ENCODE measurements at places on chromosomes 16 and 17.
A peak's percentile ranks its signal among the peaks of the same experiment; 100 is the strongest.

- DNase-seq, result no peak
These were observed 56.0 kb downstream of the MRM1 start for GRCh38 chr17:36657390-36657762.

GRCh38 chr17:32741381-32741780, 135.5 kb downstream of the MYO1D start:
- DNase-seq, result no peak

DNA sequence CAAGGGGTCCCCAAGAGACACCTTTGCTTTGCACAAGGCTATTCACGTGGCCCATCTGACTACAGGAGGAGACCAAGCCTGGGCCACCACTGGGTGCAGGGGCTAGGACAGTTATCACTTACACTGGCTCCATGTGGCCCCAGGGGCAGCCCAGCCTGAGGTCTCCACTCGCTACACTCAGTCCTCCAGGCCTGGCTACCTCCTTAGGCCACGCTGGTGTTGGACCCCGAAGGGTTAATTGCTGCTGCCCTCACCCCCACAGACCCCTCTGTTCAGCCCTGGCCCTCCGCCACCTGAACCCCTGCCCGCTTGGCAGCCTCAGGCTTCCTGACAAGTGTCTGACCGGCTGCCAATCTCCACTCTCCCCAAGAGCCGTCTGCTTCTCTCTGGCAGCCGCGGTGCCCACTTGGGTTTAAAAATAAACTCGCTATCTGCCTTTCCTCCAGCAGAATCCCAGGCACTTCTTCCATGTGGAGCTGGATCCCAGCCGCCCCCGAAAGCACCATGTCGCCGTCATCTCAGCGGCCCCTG, 27.8 kb downstream of the ADAM11 start:
- DNase-seq, result no peak

DNA sequence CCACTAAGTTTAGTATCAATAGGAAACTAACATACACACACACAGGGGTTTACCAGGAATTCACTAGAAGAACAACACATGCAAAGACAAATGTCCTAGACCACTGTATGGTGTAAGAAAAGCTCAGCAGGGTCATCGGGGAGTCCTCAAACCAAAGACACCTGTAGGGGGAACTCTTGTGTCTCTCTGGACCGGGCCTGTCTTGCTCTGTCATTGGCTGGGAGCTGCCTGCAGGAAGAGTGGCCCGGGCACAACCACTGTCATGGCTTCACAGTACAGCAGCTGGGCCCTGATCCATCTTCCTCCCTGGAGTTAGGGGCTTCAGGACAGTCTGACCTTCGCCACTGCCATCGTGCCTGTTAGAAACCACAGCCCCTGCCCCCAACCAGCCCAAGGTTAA, 263.6 kb upstream of the DYNLRB2 start:
- no peak for DNase-seq

DNA sequence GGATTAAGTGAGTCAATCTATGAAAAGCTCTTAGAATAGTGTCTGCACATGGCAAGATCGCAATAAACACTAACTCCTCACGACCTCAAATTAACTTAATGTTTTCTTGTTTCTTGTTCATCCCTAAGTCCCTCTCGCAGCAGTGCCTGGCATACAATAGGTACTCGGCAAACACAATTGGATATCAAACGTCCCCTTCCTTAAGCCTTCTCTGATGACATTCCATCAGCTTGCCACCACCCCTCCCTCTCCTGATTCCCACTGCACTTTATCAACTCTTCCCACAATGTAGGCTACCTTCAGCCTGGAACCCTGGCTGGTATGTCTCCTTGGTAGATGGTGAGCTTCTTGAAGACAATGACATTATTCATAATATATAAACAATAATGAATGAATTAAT, 33.3 kb downstream of the CCDC42 start:
- DNase-seq, result no peak

DNA sequence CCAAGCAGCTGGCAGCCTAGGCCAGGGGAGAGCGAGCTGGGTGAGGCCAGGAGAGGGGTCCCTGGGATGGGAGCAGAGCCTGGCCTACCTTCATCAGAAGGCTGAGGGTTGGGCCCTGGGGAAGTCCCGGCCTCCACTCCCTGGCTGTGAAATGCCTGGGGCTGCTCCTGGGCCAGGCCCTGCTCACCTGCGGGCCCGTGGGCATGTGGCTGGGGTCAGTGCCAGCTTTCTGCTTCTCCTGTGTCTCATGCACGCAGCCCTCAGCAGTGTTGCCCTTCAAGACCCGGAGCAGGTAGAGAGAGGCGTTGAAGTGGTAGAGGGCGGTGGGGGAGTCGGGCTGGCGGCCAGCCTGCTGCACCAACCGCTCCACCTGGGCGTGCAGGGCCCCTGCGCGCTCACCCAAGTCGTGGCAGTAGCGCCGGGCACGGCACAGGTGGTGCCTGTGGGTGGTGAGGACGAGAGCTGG, 12.4 kb downstream of the MYBBP1A start:
- no peak for DNase-seq

DNA sequence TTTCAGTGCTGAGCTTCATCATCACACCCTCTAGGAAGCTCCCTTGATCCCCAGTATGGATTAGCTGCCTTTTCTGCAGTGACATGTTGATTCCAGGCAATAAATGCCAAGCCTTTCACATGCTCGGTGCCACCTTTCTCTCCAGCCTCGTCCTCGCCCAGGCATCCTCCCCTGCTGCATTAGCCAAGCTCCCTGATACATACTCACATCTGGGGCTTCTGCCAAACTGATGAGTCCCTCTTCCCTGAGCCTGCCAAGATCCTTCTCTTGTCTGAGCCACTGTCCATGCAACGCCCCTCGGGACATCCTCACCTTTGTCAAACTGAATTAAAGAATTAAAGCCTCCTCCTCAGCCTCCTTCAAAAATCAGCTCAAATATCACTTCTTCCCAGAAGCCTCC, 538.5 kb upstream of the CDH11 start:
- no peak for DNase-seq

DNA sequence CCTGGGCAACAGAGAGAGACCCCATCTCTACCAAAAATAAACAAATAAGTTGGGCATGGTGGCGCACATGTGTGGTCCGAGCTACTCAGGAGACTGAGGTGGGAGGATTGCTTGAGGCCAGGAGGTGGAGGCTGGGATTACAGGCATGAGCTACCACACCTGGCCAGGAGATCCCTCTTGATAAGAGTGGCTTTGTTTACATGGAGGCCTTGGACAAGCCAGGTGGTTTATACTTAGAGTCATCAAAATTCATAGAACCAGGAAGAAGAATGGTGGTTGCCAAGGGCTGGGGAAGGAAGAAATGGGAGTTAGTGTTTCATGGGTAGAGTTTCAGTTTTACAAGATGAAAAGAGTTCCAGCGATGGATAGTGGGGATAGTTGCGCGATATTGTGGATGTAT, 8.8 kb upstream of the ZFP1 start:
- peak; percentile 67 for DNase-seq

DNA sequence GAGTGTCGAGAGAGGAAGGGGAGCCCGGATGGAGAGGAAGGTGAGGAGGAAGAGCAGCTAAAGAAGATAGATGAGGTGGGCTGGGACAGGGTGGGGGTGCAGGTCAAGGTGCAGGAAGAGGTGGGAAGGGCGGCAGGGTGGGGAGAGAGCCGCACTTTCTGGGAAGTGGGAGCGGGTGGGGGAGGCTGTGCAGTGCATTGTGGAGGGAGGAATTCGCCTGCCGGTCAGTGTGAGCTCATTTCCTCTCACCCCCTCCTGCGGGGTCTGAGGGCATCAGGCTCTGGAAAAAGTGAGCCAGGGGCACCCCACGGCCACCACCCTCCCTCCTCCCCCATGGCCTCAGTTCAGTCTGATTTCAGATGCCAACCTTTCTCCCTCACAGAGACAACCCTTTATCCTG, 2.5 kb upstream of the ARHGAP23 start:
- DNase-seq, result no peak

GRCh38 chr17:4720787-4721186, 10.4 kb downstream of the ARRB2 start:
- DNase-seq, result no peak

DNA sequence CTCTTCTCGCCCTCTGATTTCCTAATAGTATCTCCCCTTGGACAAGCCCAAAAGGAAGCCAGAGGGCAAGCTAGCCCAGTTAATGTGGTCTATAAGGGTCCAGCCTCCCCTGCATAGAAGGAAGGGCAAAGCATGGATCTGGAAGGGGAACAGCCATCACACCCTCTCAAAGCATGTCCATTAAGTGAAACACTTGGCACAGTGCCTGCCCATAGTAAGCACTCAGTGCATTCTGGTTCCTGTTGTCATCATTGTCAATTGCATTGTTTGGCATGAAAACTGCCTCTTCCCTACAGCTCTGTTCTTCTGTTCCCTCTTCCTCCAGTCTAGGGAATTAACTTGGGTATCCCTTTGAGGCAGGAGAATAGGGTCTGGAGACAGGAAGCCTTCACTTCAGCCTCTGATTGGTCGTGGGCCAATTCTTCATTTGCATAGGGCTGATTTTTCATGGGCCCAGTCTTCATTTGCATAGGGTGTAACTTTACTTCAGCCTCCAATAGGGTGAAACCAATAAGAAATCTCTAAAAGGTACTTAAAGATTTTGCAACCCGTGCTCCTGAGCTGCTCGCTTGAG, 81.4 kb downstream of the C17orf67 start:
- no peak for DNase-seq

- peak; percentile 50 for DNase-seq
These were observed 741 bp downstream of the PLK1 start for GRCh38 chr16:23679274-23679985.

GRCh38 chr16:66512272-66513110, 37.4 kb downstream of the TK2 start:
- DNase-seq, result no peak

- DNase-seq, result no peak
These were observed 117.3 kb upstream of the RCVRN start for GRCh38 chr17:10022416-10022815.

- peak; percentile 77 for DNase-seq
These were observed 30.8 kb downstream of the USP10 start for GRCh38 chr16:84730406-84731106.

GRCh38 chr17:7436556-7437368, 1.5 kb downstream of the TMEM102 start:
- peak; percentile 36 for DNase-seq

GRCh38 chr17:30376621-30377452, 1.9 kb upstream of the CPD start:
- DNase-seq, result peak; percentile 100

- no peak for DNase-seq
These were observed 10.0 kb upstream of the KATNB1 start for GRCh38 chr16:57725554-57725953.

GRCh38 chr16:20291208-20292206, 35.8 kb downstream of the GP2 start:
- DNase-seq, result no peak

GRCh38 chr17:61410141-61411010, 10.7 kb downstream of the TBX2 start:
- DNase-seq, result no peak

GRCh38 chr17:4853208-4853671, 20.1 kb downstream of the MINK1 start:
- peak; percentile 66 for DNase-seq

Measured in NCI-H510A treated with DMSO at 0.1 percent for 48 hours (cell line).